ENCODE measurements at places on chromosomes 11 and 22. TPM values are rescaled to one million over a fixed set of nuclear protein-coding genes. Genes with fewer than 3 reads are reported as not detected.

Gene GAL3ST1
- total RNA-seq = 8.9 TPM

Gene ROBO4
- total RNA-seq = not detected

Gene SNX32
- not detected for total RNA-seq

Gene DCDC1
- total RNA-seq = not detected

Gene DTX4
- total RNA-seq = 85.6 TPM

Gene SHANK2
- 177 TPM for total RNA-seq

Gene KCNQ1OT1
- total RNA-seq = 8.2 TPM

Gene UBQLNL
- total RNA-seq = not detected

Gene PANX3
- total RNA-seq = not detected

Gene OR51B5
- not detected for total RNA-seq

Gene AQP11
- 11.5 TPM for total RNA-seq

Gene HBB
- total RNA-seq = not detected

Gene ADAMTS8
- total RNA-seq = not detected

Gene TCP11L1
- total RNA-seq = 22.8 TPM

Gene TYMP
- total RNA-seq = 3.7 TPM

Gene MGAT3
- 15.5 TPM for total RNA-seq

Gene CCDC116
- not detected for total RNA-seq

Gene RIMBP3C
- 0.12 TPM for total RNA-seq
